Stomach (tissue), 19 donors: ENCODE measurements at places on chromosomes 7 and 10. TPM values are rescaled to one million over a fixed set of nuclear protein-coding genes. Genes with fewer than 3 reads are reported as not detected.
A peak's percentile ranks its signal among the peaks of the same experiment; 100 is the strongest.

DNA sequence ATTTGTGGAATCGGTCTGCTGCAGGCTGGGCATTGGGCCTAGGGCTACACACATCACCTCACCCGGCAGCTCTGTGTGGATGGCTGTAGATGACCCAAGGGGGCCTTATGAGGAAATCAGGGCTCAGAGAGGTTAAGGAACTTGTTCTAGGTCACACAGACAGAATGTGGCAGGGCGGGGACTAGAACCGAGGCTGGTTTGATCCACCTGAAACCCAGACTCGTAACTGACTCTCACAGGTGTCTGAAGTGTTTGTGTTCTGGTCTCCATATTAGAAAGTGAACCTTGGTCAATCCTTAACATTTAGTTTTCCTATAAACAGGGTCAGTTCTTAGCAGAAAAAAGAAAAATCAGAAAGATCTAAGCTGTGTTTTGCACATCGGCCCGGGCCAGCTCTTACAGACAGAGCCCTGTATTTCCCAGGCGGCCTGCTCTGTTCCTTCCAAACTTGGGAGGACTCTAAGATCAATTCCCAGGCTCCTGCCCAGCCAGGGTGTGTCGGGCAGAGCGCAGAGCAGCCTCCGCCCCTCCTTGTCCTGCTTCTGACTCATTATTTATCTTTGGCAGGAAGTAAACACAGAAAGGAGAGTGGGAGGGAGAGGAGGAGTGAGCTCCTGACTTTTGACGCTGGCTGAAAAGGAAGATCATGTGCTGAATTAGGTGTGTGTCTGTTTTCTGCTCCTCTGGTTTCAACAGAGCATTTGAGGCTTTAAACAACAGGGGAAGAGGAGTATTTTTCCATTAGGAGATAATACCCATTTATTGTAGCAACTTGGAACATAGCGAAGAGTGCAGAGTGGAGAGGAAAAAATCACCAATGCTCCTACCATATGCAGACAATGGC, 74.1 kb downstream of the TACC2 start:
- no peaks in the 10 kb centered on the region for H3K27me3 ChIP-seq
- H3K27ac ChIP-seq = peak overlapping the region; percentile 89
- H3K4me1 ChIP-seq = peaks cover 7% of the 10 kb centered on the region
- no peaks in the 10 kb centered on the region for H3K36me3 ChIP-seq

- H3K4me3 ChIP-seq = no peak overlapping the region
- H3K4me1 ChIP-seq = peaks cover 25% of the 10 kb centered on the region
- H3K27ac ChIP-seq = no peak overlapping the region
- H3K27me3 ChIP-seq = peaks cover 46% of the 10 kb centered on the region
Observed at GRCh38 chr7:101172854-101173751, 7.0 kb downstream of the NAT16 start.

GRCh38 chr10:18008986-18009385, 57.3 kb downstream of the SLC39A12 start:
- H3K36me3 ChIP-seq = no peaks in the 10 kb centered on the region
- H3K4me3 ChIP-seq = no peak overlapping the region
- no peaks in the 10 kb centered on the region for H3K27me3 ChIP-seq

- H3K27me3 ChIP-seq = no peaks in the 10 kb centered on the region
- no peak overlapping the region for H3K27ac ChIP-seq
- peaks cover 12% of the 10 kb centered on the region for H3K4me1 ChIP-seq
- H3K36me3 ChIP-seq = peaks cover 6% of the 10 kb centered on the region
- DNase-seq = no peak
Observed at GRCh38 chr10:50522908-50523307, 100.8 kb downstream of the SGMS1 start.

CFAP70 gene
- 0.31 TPM for polyA plus RNA-seq
